Neural progenitor cell (in vitro differentiated cells): ENCODE measurements at places on chromosomes 4 and X. TPM values are rescaled to one million over a fixed set of nuclear protein-coding genes. Genes with fewer than 3 reads are reported as not detected.

DNA sequence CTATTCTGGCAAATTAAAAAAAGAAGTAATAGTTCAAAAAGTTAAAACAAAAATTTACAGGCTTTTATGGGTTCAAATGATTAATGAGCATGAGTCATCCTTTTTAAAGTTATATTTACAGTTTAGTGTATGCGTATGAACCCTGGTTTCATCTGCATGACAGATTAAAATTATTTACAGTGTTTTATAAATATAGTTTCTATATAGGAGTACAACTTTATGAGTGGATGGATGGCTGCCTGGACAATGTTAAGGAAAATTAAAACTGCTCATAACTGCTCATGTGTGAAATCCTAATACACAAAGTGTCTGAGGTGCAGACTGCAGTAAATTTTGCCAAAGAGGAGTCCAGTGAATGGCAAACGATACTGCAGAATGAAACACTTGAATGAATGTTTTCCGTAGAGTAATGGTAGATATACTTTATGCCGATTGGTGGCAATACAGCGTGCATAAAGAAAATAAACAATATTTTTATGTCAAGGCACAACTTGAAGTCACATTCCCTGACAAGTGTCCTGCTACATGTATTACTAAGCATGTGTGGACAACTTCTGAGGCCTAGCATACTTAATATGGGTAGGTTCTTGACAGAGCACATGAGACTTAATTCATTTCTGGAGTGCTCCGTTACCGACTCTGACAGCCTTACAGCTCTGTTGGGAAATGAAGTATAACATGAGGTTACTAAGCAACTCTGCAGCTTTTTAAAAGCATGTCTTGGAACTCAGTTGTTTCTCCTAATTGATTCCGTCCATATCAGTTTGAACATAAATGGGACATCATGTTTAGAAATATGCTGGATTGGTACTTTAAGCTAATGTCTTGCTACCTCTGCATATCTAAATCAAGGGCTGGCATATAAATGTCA lies 985.6 kb upstream of the PCDH7 start:
- no peaks in the 10 kb centered on the region for H3K36me3 ChIP-seq
- H3K4me1 ChIP-seq = no peaks in the 10 kb centered on the region
- DNase-seq = no peak
- no peaks in the 10 kb centered on the region for H3K27me3 ChIP-seq

- peak; percentile 13 for DNase-seq
- no peak overlapping the region for H3K4me3 ChIP-seq
- no peaks in the 10 kb centered on the region for H3K27me3 ChIP-seq
Measured at GRCh38 chrX:9899640-9900111, 67.5 kb upstream of the CLDN34 start.

GRCh38 chr4:35500812-35501211 lies 743.5 kb downstream of the ARAP2 start:
- no peaks in the 10 kb centered on the region for H3K27me3 ChIP-seq
- H3K4me3 ChIP-seq = no peak overlapping the region
- no peaks in the 10 kb centered on the region for H3K4me1 ChIP-seq
- no peak overlapping the region for H3K27ac ChIP-seq

- no peaks in the 10 kb centered on the region for H3K36me3 ChIP-seq
- H3K4me1 ChIP-seq = peaks cover 30% of the 10 kb centered on the region
Measured at GRCh38 chr4:70706044-70706461, 15.7 kb upstream of the RUFY3 start.

CT45A1 gene
- not detected in 2 replicates for total RNA-seq

DNA sequence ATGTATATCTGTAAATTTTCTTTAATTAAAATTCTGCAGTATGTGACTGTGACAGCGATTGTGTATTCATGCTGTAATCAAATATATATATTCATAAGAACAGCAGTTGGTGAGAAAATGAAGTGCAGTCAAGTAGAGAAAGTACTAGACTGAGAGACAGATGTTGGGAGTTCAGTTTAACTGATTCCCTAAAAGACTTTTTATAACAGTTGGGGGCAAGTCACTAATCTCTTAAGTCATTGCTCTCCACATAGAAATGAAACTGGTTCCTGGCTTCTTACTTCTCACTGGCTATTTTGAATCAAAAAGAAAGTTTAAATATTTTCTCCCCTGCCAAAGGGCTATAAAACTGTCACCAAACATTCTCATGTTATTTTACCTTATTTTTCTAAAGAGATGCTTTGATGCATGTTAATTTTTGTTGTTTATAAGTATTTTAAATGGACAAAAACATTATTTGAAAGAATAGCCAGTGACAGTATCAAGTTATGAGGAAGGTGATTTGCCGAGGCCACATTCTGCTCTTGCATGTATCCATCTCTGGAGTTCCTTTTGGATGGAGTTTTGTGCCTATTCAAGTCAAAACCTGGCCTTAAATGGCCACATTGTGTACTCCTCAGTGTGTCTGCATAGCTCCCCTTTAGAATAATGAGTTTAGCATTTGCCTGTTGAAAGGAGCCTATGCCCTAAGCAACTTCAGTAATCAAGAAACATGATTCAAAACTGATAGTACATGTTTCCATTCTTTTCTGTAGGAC lies 30.8 kb downstream of the EXOC1 start:
- no peak overlapping the region for H3K4me3 ChIP-seq
- H3K4me1 ChIP-seq = peaks cover 12% of the 10 kb centered on the region
- peaks cover 5% of the 10 kb centered on the region for H3K36me3 ChIP-seq

DNA sequence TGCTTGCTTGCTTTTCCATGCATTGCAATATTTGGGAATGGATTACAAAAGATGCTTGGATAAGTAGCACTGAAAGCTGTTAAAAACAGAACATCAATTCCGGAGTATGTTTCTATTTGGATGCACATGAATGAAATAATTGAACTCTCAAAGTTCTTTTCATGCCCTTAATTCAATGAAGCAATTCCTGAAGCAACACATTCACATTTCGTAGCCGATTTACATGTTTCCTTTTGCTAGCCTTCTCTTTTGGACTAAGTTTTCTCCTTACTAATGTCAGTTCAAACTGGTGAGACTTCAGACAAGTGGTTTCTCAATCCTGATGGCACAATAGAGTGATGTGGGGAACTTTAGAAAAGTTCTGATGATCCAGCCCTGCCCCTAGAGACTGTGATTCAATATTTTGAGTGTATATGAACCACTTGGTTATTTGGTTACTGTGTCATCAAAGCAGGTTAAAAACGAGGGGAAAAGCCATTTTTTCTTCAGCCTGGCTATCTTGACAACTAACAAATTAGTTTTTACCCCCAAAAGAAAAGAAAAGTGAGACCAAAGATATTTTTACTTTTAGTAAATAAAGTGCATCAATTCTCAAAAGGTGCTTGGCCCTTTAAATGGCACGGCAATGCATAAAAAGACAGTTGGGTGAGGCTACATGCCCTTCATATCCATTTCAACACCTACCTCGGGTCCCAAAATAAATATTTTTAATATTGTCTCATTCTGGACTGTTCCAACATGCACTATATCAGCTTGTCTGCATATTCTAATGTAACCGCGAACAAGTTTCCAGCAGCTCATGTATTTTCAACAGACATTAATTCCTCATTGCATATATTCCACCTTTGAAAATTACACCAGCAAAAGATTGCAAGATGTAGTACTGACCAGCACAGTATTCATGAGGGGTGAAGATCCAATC lies 90.1 kb upstream of the RPL34 start:
- no peak overlapping the region for H3K27ac ChIP-seq
- H3K27me3 ChIP-seq = no peaks in the 10 kb centered on the region
- DNase-seq = no peak

DNA sequence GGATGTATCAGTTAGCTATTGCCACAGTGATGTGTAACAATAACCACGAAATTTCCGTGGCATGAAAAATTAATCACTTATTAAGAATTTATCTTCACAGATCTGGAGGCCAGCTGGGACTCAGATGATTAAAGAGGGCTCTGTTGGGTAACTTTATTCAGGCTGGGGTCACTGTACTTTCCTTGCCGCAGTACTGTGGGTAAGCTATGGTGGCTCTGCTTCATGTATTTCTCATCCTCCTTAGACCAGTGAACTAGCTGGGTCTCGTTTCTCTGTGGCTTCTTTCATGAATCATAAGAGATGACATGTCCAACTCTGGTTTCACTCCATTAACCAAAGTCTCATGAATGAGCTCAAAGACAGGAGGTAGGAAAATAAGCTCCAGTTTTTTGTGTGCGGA lies 13.5 kb downstream of the TEX13B start:
- no peaks in the 10 kb centered on the region for H3K27me3 ChIP-seq
- no peak overlapping the region for H3K4me3 ChIP-seq
- DNase-seq = no peak
- H3K36me3 ChIP-seq = no peaks in the 10 kb centered on the region
- no peak overlapping the region for H3K27ac ChIP-seq

- H3K4me3 ChIP-seq = no peak overlapping the region
- no peaks in the 10 kb centered on the region for H3K4me1 ChIP-seq
- H3K36me3 ChIP-seq = peaks cover 3% of the 10 kb centered on the region
- DNase-seq = no peak
- H3K27ac ChIP-seq = no peak overlapping the region
Measured at GRCh38 chrX:130321550-130321949, 18.2 kb upstream of the SLC25A14 start.

CENPI gene
- total RNA-seq = 51.3 and 60.6 TPM in 2 replicates

DNA sequence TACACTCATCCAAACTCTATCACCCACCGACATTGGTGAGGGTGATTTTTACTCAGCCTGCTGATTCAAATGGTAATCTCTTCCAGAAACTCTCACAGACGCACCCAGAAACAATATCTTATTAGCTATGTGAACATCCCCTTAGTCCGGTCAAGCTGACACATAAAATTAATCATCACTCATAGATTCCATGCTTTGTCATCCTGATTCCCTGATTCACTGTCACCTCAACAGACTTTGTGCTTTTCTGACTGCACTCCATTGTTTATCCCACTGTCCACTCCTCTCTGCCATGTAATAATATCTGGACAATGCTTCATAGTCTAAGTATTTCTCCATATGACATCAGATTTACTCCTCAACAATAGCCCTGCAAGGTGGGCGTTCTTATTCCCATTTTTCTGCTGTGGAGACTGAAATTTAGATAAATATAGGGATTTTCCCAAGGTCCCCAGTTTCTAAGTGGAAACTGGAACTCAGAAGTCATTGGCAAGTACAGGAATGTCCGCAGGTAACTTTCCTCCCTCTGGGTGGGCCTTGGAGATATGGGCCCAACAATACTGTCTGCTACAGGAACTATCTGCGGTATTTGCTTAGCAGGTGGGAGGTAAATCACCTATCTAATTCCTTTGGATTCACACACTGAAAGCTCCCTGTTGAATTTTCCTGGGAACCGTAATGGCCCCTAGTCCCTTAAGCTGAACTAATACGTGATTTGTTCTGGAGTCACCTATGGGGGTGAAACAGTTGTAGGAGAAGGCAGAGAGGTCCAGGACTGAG lies 228.6 kb upstream of the BCOR start:
- H3K27me3 ChIP-seq = no peaks in the 10 kb centered on the region
- H3K4me1 ChIP-seq = peaks cover 6% of the 10 kb centered on the region
- no peak overlapping the region for H3K27ac ChIP-seq

ASMT gene
- total RNA-seq = 0.28 TPM in 1 of 2 replicates, not detected in the other

DNA sequence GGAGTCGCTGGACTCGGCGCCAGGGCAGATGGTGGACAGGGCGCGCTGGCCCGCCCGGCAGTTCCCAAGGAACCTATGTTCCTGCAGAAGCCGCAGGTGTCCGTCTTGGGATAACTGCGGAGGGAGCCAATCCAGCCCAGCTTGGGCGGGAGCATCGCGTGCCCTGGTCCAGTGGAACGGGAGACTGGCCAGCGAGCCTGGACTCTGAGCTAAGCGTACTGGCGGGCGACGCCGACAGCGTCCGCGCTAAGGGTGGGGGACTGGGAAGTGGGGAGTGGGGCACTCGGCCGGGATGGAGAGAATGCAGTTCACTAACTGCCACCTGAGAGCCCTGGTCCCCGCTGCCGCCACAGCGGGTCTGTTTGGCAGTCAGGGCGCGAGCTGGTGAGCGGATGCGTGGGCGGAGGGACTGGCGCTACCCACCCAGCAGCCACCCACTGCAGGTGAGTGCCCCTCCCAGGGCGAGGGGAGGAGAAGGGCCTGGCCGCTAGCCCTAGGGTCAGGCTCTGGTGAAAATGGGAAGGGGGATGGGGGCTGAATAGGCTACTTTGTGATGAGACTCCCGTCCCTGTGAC lies 1.3 kb upstream of the MAMLD1 start:
- no peaks in the 10 kb centered on the region for H3K36me3 ChIP-seq
- H3K4me3 ChIP-seq = peak overlapping the region; percentile 55
- peak; percentile 36 for DNase-seq
- no peak overlapping the region for H3K27ac ChIP-seq

DNA sequence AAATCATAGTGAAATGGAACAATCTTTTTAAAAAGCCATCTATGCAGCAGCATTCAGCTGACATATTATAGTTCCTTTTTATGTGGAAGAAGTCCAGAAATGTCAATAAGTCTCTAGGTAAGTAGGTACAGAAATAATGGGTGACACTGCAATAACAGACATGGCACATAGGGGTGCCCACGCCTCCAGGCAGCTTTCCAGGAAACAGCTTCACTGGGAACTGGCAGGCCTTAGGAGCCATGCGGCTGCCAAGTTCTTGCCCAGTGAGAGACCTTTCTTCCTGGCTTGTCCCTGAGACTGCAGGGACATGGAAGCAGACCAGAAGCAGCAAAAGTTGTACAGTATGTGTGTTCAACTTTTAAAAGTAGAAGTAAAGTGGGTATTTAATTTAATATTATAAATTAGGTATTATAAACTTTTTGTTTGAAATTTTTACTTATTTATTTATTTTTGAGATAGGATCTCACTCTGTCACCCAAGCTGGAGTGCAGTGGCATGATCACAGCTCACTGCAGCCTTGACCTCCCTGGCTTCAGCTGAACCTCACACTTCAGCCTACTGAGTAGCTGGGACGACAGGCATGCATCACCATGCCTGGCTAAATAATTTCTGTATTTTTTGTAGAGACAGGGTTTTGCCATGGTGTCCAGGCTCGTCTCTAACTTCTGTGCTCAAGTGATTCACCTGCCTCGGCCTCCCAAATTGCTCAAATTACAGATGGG lies 12.1 kb upstream of the ETNPPL start:
- H3K27ac ChIP-seq = no peak overlapping the region
- no peak for DNase-seq
- H3K4me1 ChIP-seq = no peaks in the 10 kb centered on the region

TMSB15A gene
- total RNA-seq = 561 and 1,054 TPM in 2 replicates

MAGEA8 gene
- not detected in 2 replicates for total RNA-seq

DNA sequence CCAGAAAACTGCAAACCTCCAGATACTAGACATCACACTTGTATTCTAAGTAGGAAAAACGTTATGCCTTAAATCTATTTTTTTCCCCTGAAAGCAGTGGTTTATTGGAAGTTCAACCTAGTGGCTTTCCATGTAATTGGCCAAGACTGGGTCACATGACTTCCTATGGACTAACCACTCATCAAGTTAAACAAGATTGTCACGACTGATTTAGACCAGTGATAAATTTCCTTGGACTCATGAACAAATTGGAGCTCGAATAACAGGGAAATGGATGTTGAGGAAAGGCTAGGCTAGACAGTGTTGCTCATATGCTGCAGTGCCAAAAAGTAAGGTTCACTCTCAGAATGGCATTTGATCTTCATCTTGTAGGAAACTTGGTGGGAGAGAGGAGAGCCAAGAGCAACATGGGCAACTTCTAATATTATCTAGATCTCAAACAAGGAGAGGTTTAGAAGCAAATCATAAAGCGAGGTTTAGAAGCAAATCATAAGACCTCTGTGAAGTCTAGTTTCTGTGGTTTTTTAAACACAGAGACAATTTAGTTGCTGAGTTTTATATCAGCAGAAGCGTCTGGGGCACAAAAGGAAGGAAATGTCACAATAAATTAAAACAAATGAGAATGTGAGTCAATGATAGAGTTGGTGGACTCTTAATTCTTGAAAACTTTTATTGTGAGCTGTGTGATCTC lies 165.6 kb upstream of the BOD1L1 start:
- no peak for DNase-seq
- no peak overlapping the region for H3K27ac ChIP-seq
- H3K4me3 ChIP-seq = no peak overlapping the region
- no peaks in the 10 kb centered on the region for H3K27me3 ChIP-seq

- peaks cover 9% of the 10 kb centered on the region for H3K4me1 ChIP-seq
- H3K27ac ChIP-seq = no peak overlapping the region
- no peak overlapping the region for H3K4me3 ChIP-seq
- H3K27me3 ChIP-seq = peaks cover 10% of the 10 kb centered on the region
Measured at GRCh38 chr4:119632216-119632615, 3.6 kb upstream of the PDE5A start.
